ENCODE measurements at places on chromosomes 11 and 22. TPM values are rescaled to one million over a fixed set of nuclear protein-coding genes. Genes with fewer than 3 reads are reported as not detected.

Gene LRRC10B
- 2.0 TPM for total RNA-seq

GRCh38 chr22:23035557-23036277, 34.6 kb upstream of the GNAZ start:
- H3K36me3 ChIP-seq: no peaks in the 10 kb centered on the region
- H3K27ac ChIP-seq: no peak overlapping the region
- peaks cover 41% of the 10 kb centered on the region for H3K27me3 ChIP-seq
- DNase-seq: no peak
- no peaks in the 10 kb centered on the region for H3K4me1 ChIP-seq

Gene PELI3
- 17.8 TPM for total RNA-seq

GRCh38 chr11:119637481-119637880, 91.5 kb downstream of the NECTIN1 start:
- H3K4me3 ChIP-seq: no peak overlapping the region
- DNase-seq: no peak
- no peaks in the 10 kb centered on the region for H3K36me3 ChIP-seq
- no peak overlapping the region for H3K27ac ChIP-seq
- H3K27me3 ChIP-seq: peaks cover 24% of the 10 kb centered on the region
- peaks cover 3% of the 10 kb centered on the region for H3K4me1 ChIP-seq

DNA sequence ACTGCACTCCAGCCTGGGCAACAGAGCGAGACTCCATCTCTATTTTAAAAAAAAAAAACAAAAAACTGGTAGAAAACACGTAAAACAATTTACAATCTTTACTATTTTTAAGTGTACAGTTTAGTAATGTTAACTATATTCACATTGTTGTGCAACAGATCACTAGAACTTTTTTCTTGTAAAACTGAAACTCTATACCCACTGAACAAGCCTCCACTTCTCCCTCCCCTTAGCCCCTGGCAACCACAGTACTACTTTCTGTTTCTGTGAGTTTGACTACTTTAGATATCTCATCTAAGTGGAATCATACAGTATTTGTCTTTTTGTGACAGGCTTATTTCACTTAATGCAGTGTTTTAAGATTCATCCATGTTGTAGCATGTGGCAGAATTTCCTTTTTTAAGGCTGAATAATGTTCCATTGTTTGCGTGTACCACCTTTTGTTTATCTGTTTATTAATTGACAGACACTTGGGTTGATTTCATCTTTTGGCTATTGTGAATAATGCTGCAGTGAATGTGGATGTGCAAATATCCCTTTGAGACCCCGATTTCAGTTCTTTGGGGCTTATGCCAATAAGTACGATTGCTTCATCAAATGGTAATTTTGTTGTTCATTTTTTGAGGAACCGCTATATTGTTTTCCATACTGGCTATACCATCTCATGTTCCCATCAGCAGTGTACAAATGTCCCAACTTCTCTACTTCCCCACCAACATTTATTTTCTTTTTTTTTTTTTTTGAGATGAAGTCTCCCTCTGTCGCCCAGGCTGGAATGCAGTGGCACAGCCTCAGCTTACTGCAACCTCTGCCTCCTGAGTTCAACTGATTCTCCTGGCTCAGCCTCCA, 11.0 kb downstream of the DDB2 start:
- H3K27ac ChIP-seq: no peak overlapping the region
- peaks cover 11% of the 10 kb centered on the region for H3K36me3 ChIP-seq
- H3K4me3 ChIP-seq: no peak overlapping the region
- no peaks in the 10 kb centered on the region for H3K27me3 ChIP-seq
- no peaks in the 10 kb centered on the region for H3K4me1 ChIP-seq
